ENCODE measurements at places on chromosomes 12 and 14.

DNA sequence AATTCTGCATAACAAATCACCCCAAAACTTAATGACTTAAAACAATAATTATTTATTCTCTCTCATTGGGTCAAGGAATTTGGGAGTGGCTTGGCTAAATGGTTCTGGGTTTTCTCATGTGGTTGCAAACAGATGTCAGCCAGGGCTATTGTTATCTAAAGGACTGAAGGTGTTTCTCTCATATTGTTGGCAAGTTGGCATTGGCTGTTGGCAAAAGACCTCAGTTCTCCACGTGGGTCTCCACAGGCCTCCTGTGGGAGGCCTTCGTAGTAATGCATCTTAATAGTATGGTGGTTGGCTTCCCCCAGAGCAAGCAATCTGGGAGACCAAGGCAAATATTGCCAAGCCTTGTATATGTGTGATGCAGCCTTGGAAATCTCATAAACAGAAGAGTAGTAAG, 14.4 kb downstream of the GALNT16 start:
- DNase-seq, result no peak

DNA sequence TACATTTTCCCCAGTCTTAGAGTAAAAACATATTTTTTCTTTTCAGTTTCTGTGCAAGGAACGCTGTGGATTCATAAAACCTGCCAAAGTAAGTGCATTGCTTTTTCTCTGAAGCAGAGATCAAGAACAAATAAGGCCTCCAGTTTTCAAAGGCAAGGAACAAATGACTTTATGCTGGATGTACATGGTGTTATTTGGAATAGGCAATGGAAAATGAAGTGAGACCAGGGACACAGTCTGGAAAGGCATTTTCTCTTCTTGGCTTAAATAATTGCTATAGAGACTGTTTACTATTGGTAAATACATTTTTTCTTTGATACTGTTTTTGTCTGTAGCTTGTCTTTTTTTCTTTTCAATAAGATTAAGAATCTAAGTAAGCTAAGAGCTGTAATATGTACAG, 725.9 kb upstream of the MDGA2 start:
- DNase-seq, result no peak

DNA sequence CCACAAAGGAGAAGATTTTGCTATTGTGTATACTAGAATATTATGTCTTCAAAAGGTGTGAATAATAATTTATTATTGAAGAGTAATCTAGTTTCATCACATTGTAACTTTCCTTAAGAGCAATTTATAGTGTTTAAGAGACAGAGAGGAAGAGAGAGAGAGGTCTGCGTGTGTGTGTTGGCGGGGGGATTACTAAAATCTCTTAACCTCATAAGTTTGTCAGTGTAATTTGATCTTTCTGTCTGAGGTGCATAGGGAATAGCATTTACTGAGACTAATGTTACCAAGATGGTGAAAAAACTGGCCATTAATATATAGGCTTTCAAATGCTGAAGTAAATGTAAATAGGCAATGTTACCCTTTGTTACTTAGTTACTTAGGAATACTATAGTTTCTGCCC, 48.2 kb upstream of the BTG1 start:
- DNase-seq, result no peak

DNA sequence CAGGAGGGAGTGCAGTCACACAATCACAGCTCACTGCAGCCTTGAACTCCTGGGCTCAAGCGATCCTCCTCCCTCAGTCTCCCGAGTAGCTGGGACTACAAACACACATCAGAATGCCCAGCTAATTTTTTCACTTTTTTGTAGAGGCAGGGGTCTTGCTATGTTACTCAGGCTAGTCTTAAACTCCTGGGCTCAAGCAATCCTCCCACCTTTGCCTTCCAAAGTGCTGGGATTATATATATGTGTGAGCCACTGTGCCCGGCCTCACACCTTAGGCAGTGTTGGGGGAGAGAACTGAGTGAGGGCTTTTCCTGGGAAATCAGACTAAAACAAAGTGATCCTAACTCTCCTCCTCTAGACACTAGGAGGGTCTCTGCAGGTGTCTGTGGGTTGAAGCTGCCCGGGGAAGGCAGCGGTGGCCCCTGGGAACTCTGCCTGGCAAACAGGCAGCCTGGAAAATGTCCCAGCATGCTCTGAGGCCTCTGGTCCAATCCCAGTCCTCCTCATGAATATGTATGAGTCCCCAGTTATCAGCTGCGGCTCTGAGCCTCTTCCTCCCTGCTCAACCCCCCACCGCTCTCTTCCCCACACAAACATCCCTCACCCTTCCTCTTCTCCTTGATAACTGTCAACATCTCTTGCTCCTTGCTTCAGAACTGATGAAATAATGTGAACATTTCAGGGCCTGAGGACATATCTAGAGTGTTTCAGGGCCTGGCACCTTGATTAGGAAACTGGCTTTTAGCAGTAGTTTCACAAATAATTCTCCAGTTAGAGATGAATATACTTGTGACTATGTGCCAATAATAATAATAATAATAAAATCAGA, 7.9 kb upstream of the NAA25 start:
- peak; percentile 34 for DNase-seq

DNA sequence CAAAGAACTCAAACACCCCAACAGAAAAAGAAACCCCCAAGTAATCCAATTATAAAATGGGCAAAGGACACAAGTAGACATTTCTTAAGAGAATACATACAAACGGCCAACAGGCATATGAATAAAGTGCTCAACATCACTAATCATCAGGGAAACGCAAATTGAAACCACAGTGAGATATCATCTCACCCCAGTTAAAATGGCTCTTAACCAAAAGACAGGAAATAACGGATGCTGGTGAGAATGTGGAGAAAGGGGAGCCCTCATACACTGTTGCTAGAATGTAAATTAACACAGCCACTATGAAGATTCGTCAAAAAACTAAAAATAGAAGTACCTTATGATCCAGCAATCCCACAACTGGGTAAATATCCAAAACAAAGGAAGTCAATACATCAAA, 52.4 kb downstream of the CLMN start:
- DNase-seq, result no peak

DNA sequence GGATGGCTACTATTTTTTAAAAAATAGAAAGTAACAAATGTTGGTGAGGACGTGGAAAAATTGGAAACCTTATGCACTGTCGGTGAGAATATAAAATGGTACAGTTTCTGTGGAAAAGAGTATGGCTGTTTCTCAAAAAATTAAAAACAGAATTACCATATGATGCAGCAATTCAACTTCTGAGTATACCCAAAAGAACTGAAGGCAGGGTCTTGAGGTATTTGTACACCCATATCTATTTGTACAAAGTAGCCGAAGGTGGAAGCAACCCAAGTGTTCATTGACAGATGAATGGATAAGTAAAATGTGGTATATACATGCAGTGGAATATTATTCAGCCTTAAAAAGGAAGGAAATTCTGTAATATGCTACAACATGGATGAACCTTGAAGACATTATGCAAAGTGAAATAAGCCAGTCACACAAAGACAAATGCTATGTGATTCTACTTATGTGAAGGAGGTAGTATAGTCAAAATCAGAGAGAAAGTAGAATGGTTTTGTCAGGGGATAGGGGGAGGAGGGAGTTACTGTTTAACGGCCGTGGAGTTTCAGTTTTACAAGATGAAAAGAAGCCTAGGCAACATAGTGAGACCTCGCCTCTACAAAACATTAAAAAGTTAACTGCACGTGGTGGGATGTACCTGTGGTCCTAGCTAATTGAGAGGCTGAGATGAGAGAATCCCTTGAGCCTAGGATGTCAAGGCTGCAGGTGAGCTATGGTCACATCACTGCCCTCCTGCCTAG, 38.4 kb upstream of the CCT2 start:
- no peak for DNase-seq

DNA sequence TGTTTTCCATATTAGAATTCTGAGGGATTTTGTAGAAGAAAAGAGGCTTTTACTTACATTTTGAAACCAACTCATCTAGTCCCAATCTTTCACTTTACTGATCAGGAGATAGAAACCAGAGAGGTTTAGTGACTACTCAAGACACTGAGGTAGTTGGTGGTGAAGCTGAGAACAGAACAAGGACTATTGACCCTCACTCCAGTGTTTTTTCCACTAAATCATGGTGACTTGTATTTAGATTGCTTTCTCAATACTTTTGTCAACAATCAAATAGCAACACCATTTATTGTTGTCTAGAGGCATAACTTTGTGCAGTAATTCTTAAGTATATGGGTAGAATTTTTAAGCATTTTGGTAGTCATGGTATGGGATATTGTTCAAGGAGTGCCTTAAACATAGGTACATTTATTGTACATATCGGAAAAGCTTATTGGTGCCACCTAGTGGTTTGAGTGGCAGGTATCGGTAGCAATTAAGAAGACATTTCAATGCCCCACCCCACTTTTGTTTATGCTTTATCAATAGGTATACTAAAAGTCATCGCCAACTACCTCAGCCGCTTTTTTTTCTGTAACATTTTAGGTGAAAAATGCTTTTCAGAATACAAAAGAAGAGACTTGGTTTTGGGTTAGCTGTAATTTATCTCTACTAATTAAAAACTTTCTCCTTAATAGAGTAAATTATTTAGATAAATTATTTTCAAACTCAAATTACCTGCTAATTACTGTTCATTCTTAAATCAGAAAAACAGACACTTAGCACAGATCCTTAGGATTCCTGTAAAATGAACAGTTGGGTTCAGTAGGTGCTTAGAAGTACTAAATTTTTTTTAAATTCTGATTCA, 47.3 kb upstream of the PAWR start:
- DNase-seq, result peak; percentile 43

DNA sequence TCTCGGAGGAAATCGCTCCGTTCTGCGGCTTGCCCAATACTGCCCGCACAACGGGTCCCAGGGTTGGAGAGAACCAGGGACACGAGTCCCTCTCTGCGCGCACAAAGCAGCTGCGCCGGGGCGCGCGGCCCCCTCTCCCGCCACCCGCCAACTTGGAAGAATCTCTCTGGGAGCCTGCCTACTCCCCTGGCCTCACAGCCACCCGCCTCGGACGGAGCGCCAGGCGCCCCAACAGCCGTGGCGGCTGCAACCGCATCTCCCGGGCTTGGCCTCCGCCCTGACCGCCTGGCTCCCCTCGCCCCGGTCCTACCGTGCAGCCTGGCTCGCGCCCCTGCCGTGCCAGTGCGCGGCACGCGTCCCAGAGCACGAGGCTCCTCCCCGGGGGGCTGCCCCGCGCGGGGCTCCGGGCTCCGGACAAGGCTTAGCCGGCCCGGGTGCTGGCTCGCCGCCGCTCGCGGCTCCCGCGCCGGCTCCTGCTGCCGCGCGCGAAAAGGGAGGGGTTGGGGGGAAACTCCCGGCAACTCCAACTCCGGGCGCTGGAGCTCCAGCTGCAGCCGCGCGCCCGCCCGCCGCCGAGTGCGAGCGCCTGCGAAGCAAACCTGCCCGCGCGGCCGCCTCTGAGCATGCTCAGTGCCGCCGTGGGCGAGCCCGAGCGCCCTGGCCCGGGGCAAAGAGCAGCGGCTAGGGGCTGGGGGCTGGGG, at the start of gene STXBP6:
Gene STXBP6 (minus strand): TSS at position 580 of the 701 bp plus-strand sequence. CDS start 75,329 bp downstream, outside the sequence.
- DNase-seq, result no peak

DNA sequence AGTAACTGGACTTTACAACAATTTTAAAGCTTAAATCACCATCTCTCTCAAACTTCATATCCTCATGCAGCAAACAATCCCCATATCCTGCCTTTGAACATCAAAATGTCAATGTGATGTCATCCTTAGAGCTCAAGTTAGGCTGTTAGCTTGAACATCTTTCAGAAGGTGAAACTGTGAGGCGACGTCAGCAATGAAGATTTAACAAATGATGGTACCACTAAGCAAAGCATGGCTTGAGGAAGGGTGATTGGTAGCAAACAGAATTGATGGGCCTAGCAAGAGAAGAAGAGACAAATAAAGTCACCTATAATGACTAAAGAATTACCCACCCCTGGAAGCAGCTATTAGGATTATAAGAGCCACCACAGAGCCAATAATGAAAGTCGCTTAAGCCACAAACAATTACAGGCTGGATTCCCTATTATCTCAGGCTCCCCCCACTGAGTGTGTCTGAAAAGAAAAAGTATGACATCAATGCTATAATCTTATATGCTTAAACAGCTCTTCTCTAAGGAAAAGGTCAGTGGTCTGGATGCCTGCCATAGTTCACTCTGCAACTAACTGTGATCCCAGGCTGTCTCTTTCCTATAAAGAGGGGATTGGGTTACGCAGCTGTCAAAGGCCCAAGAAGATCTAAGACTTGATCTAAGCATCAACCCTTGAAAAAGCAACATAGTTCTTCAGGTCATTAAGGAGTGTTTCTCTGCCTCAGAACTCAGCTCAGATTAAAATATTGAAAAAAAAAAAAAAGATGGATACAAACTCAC, 18.1 kb downstream of the EGLN3 start:
- no peak for DNase-seq

- DNase-seq, result no peak
Measured at GRCh38 chr12:45415393-45415817, 199.5 kb downstream of the ANO6 start.

DNA sequence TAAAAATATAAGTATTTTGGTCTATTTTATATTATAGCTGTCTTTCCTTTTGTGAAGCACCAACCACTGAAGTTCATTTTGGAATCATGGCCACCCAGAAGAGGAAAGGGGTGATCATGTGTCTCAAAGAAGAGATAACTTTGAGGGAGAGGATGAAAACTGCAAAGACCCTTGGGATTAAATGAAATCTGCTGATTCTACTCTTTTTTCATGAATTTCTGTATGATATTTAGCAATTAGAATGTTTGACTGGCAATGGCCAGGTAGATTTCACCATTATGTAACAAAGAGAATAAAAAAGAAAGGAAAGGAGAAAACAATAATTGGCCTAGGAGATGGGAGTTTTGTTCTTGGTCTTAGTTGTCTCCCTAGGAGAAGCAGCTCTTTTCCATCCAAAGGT, 350.8 kb downstream of the EMP1 start:
- no peak for DNase-seq

GRCh38 chr14:71804992-71805391, 127.2 kb upstream of the RGS6 start:
- no peak for DNase-seq

GRCh38 chr12:79687711-79688260, 3.0 kb downstream of the PAWR start:
- DNase-seq, result no peak

DNA sequence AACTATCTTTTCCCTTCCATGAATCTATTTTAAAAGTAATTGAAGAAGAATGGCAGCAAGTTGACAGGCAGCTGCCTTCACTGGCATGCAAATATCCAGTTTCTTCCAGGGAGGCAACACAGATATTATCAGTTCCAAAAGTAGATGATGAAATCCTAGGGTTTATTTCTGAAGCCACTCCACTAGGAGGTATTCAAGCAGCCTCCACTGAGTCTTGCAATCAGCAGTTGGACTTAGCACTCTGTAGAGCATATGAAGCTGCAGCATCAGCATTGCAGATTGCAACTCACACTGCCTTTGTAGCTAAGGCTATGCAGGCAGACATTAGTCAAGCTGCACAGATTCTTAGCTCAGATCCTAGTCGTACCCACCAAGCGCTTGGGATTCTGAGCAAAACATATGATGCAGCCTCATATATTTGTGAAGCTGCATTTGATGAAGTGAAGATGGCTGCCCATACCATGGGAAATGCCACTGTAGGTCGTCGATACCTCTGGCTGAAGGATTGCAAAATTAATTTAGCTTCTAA, 18.4 kb downstream of the TMPO start:
- DNase-seq, result no peak

DNA sequence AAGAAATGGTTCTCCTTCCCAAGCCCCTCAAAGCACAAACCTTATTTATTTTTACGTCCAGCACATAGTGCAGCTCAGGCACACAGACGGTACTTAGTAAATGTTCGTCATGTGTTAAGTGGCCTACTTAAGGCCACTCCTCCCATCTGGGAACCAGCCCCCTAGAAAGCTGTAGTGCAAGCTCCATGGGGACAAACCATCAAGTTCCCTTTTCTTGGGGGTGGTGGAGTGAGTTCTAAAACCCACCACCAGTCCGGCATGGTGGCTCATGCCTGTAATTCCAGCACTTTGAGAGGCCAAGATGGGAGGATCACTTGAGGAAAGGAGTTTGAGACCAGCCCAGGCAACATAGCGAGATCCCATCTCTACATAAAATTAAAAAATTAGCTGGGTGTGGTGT, 49.4 kb downstream of the PITPNM2 start:
- no peak for DNase-seq

Measured in CD4-positive, alpha-beta T cell treated with Interleukin-4 for 1 hour (primary cell).